Activated naive CD4-positive, alpha-beta T cell treated with Interleukin-2 at 50 U/mL for 16 hours (primary cell): ENCODE measurements at places on chromosomes 7 and 10.

- DNase-seq: no peak
These were observed 1.7 kb downstream of the ADRB1 start for GRCh38 chr10:114045136-114046086.

GRCh38 chr7:143367972-143368371, 5.5 kb upstream of the FAM131B start:
- DNase-seq: no peak

GRCh38 chr7:155495440-155496248, 37.7 kb downstream of the EN2 start:
- DNase-seq: no peak

DNA sequence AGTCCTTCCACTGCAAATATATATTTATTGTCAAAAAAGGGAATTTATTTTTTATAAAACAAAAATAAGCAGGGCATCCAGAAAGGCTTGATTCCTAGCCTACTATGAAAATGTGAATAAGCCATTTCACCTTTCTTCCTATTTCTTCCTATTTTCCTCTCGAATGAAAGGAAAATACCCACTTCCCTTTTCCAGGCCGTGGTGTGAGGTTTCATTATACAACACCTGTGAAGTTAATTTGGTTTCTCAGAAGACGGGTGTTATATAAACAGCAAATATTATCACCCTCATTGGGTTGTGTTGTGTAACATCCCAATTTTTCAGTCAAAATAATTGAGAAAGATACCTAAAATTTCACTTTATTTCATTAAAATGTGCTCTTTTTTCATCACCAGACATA, 214.3 kb downstream of the DGKB start:
- DNase-seq: no peak

DNA sequence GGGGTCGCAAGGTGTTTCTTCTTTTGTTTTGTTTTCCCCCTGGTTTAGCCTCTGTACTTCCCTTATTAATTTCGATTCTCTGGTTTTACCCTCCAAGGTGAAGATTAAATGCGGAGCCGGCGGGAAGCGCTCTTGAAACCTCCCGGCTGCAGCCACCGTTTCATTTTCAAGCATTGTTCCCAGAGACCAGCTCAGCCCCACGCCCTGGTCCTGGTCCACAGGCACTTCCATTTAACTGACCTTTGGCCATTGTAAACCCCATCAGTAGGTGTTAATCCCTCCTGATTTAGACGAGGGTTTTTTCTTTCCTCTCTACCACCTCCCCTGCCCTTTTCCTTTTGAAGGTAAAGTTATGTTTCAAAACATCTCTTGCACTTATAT, 39.2 kb upstream of the ENO4 start:
- DNase-seq: no peak

DNA sequence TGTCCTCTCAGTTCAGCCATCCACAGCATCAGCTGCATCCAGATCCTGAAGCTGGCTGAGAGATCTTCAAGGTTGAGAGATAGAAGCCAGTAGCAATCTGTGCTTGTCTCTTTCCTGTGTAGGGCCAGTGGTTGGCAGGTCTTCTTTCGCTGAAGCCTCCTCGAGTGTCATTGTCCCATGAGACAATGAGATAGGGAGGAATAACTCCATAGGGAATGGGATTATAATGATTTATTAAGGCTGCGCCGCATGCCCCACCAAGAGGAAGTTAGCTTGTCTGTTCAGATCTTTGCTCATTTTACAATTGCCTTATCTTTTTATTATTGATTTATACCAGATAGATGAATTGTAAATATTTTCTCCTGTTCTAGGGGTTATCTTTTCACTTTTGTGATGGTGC, 61.5 kb downstream of the MCMBP start:
- no peak for DNase-seq
